Activated CD8-positive, alpha-beta memory T cell treated with anti-CD3 and anti-CD28 coated beads for 4 hours (primary cell): ENCODE measurements at places on chromosomes 16 and 17.

- no peak for DNase-seq
Measured at GRCh38 chr17:47265983-47266541, 12.4 kb downstream of the ITGB3 start.

GRCh38 chr17:80519091-80519781, 25.4 kb upstream of the RPTOR start:
- DNase-seq: no peak

DNA sequence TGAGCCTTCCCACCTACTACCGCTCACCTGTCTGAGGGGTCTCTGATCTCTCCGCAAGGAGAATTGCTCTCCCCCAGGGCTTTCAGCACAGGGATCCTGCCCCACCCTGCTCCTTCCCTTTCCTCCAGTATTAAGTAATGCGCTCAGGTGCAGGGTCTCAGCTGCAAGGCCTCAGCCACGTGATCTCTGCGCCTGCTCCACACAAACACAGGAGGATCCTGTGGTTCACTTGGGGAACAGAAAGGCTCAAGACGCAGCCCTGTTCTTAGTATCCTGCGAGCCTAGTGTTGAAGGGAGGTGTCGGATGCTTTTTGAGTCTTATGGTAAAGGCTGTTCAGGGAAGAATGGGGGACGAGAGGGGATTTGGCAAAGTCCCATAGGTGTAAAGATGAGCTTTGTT, 41.6 kb upstream of the GCSH start:
- no peak for DNase-seq

DNA sequence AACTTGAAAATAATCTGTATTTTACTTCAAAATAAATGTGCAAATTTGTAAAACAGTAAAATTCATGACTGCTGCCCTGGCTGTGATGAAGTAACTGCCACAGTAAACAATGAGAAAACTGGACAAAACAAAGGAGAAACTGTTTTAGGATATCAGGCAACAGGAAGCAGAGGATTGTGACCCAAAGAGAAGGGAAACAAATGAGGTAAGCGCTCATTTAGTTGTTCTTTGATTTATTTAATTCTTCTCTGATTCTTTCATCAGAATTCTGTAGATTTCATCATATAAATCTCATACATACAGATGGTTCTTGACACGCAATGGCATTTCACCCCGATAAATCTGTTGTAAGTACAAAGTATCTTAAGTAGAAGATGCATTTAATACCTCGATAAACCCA, 198.1 kb upstream of the AXIN2 start:
- DNase-seq: no peak

- no peak for DNase-seq
Measured at GRCh38 chr16:87045466-87046216, 271.6 kb downstream of the C16orf95 start.

DNA sequence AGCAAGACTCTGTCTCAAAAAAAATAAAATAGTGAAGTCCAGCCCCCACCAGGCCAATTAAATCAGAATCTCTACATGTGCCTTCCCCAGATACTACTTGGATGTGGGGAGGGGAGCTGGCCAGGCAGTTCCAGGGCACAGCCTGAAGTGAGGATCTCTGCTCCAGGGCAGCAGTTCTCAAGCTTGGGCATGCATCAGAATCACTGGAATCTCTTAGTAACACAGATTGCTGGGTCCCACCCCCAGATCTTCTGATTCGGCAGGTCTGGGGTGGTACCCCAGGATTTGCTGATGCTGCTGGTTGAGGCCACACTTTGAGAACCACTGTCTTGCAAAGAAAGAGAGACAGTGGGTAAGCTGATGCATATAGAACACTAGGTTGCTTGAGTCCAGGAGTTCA, 8.3 kb upstream of the CDH5 start:
- no peak for DNase-seq

DNA sequence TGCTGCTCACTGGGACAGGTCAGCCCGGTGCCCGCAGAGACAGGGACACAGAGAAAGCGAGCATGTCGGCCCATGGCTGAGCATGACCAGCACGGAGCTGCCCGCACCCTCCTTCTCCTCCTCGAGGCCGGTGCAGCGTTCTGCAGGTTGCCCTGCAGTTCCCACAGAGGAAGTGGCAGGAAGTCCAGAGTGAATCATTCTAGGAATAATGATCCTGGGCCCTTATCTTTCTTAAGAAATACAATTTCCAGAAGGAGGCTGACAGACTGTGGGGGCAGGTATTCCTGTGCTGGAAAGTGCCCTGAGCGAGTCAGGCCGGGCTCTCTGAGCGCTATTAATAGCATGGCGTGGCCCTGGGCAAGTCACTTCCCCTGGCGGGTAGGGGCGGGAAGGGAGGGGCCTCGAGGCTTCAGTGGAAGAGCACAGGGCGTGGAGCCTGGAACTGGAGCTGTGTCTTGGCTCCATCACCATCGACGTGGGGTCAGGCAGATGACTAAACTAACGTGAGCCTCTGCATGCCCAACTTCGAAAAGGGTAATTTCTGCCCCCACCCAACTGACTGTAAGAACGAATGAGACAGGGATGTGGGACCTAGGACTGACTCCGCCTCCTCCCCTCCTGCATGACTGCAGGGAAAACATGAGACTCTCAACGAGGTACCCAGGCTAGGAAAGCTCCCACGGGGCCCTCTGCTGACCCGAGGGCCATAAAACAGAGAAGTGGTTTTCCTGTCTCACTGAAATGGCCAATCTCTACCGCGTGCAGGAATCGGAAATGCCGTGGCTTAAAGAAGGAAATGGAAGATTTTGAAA, 9.8 kb downstream of the TMEM204 start:
- no peak for DNase-seq

DNA sequence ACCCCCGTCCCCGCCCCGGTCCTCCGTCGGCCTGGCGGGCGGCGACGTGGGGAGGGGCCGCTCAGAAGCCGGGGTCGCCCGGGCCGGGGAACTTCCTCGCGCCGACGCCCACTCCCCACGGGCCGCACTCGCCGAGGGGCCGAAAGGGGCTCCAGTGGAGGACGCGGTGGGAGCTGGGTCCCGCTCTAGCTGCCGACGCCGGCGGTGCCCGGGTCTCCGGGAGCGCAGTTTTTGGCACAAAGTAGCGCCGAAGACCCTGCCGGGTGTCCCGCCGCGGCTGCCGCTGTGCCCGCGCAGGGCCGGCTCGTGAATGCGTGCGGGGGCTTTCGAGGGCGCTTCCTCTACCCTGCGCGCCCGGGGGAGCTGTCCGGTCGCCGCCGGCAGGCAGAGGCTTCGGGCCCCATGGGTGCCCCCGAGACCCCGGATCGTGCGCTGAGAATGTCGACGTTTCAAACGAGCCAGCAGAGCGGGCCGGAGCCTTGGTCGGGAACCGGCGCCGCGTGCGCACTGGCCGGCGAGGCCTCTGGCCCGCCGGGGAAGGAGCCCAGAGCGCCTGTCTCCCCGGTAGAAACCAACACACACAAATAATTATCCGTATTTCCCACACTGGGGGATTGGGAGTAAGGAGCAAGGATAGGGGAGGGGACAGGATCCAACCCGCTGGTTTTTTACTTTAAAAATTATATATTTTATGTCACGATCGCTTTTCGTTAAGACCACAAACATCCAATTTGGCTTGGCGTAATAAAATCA, 46.6 kb upstream of the SLC38A10 start:
- no peak for DNase-seq

- no peak for DNase-seq
Measured at GRCh38 chr17:39746145-39746461, 8.4 kb downstream of the GRB7 start.

- no peak for DNase-seq
Measured at GRCh38 chr17:60381958-60382357, 10.0 kb downstream of the USP32 start.

GRCh38 chr16:50901062-50901461, 159.2 kb downstream of the CYLD start:
- DNase-seq: no peak

- DNase-seq: no peak
Measured at GRCh38 chr17:8862213-8863056, 5.0 kb downstream of the PIK3R6 start.

DNA sequence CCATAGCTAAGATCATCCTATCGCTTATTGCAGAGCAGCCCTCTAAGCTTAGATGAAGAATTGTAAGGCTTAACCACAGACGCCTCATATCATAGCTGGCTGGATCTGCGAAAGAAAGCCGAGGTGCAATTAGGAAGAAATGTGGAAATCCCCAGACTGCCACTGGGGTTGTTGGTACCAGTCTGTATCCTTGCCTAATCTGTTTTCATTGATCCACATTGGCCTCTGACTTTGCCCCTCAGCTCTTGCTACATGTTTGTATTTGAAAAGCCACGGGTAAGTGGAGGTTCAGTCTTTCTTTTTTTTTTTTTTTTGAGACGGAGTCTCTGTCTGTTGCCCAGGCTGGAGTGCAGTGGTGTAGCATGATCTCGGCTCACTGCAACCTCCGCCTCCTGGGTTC, 48.9 kb downstream of the TANGO6 start:
- no peak for DNase-seq

- DNase-seq: no peak
Measured at GRCh38 chr16:55322327-55322726, 1.7 kb upstream of the IRX6 start.

GRCh38 chr16:48605518-48606110, 4.4 kb downstream of the N4BP1 start:
- no peak for DNase-seq

- DNase-seq: no peak
Measured at GRCh38 chr17:67238991-67239390, 6.0 kb downstream of the HELZ start.

DNA sequence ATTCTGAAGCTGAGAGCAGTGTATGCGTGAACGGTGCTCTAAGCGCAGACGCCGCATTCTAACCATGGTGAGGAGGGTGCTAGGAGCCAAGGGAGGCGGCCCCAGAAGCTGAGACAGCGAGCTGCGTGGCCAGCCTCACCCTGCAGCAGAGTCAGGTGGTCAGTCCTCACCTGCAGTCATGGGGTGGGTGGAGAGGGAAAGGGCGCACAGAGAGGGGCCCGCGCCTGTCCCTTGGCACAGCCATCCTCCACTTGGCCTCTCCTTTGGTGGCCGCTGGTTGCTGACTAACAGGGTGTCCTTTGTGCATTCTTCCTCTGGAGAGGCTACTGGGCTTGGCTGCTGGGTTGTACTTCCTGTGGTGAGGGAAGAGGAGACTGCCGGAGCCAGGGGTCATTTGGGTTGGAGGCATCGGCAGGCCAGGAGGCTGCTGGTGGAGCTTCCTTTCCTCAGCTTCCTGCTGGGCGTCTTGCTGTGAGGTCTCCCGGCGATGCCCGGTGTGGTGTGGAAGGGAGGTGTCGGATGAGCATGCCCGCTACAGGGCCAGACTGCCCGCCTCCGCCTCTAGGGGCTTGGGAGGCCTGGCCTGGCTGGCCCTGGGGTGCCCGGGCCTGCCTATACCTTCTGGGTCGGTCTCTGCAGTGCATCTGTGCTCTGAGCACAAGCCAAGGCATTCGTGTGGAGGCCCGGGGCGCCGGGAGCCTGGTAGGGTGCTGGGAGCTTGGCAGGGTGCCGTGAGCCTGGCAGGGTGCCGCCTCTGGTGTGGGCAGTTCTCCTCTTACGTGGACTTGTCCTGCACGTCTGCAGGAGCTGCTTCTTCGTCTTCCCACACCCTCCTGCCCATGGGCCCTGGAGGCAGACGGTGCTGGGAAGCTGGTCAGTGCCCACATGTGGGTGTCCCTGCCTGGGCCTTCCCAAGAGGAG, 17.4 kb downstream of the RNF213 start:
- no peak for DNase-seq
